ENCODE measurements at places on chromosomes 6 and 20.

GRCh38 chr6:168660400-168660945 is 219.5 kb downstream of the SMOC2 start:
- no peak for DNase-seq

- DNase-seq = no peak
Measured at GRCh38 chr6:83511901-83512681, at the start of gene PRSS35. TSS of gene PRSS35 (plus strand) at chr6:83512534. CDS start at chr6:83523442, 10,908 bp downstream.

- DNase-seq = no peak
Measured at GRCh38 chr6:123794799-123795198, 8.9 kb upstream of the NKAIN2 start.

DNA sequence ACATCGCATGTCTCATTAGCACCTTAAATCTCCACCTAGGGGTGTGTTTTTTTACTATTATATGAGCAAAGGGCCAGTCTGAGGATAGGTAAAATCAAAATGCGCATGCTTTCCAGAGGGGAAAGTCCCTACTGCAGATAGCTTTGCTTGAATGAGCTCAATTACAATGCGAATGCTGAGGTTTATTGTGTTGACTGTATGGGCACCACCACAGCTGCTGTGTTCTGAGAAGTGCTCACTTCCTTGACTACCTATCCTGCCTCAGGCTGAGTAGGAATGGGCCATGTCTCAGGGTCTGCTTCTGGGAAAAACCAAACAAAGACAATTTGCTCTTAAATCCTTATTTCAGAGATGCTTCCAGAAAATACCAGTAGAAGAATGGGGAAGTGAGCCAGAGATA is 36.6 kb downstream of the MOCS1 start:
- no peak for DNase-seq

GRCh38 chr20:48451401-48451800 is 376.4 kb downstream of the PREX1 start:
- DNase-seq = no peak

DNA sequence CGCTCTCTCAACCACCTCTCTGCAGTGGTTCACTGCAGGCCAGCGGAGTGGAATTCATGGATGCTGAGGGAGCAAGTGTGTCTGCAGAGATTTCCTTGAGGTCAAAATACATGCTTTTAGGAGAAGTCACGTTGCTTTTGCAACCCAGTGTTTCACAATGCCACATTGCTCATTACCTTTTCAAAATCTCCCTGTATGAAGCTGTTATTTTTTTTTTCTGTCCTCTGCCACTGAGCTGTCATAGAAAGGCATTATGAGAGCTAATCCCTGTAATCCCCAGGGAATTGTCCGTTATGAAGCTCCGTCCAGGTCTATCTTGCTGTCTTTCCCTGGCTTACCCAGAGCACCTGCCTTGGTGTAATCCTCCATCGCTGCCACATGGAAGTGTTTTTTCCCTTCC is 60.5 kb upstream of the SLC22A23 start:
- no peak for DNase-seq

GRCh38 chr6:157867981-157868380 is 44.9 kb downstream of the SNX9 start:
- no peak for DNase-seq

- DNase-seq = no peak
Measured at GRCh38 chr6:31126396-31127175, 6.3 kb upstream of the CDSN start.

- peak; percentile 7 for DNase-seq
Measured at GRCh38 chr6:13229205-13230085, 98.9 kb downstream of the TBC1D7 start.

- DNase-seq = no peak
Measured at GRCh38 chr6:139247618-139248017, 44.2 kb downstream of the TXLNB start.

- no peak for DNase-seq
Measured at GRCh38 chr20:42701948-42702347, 487.8 kb downstream of the PTPRT start.

- no peak for DNase-seq
Measured at GRCh38 chr6:16927205-16927604, 165.9 kb upstream of the ATXN1 start.

- DNase-seq = peak; percentile 4
Measured at GRCh38 chr6:166999884-167000253, 672 bp downstream of the CEP43 start.

- DNase-seq = no peak
Measured at GRCh38 chr6:34524971-34525370, 31.2 kb downstream of the SPDEF start.

DNA sequence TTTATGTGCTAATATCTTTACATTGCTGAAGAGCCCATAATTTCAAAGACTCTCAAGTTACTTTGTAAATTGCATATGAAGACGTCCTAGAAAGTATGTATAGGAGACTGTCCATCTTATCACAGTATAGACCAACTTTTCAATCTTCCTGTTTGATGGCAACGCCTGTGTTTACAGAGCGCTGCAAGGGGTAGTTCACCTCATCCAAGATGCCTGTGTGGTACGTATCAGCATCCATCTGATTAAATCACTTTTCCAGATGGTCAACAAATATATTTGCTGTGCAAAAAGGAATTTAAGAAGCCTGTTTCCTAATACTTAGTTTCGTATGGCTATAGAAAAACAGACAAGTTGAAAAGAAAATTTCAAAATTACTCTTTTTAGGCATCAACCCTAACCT is 17.9 kb upstream of the PDE10A start:
- DNase-seq = no peak

DNA sequence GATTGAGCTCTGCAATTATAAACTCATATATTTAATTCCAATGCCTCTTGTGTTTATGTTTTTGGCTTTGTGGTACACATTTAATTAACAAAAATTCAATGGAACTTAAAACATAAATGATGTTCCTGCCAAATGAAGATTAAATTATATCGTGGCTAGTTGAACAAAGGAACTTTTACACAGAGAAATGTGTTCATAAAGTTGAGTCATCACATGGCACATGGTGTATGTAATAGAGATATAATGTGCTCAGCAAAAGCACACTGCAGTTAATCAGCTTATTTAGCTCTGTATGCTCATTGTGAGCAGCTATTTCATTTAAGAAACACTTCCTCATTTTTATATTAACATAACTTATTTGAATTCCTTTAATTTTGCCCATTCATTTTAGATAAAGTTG is 1295.6 kb upstream of the CITED2 start:
- no peak for DNase-seq

DNA sequence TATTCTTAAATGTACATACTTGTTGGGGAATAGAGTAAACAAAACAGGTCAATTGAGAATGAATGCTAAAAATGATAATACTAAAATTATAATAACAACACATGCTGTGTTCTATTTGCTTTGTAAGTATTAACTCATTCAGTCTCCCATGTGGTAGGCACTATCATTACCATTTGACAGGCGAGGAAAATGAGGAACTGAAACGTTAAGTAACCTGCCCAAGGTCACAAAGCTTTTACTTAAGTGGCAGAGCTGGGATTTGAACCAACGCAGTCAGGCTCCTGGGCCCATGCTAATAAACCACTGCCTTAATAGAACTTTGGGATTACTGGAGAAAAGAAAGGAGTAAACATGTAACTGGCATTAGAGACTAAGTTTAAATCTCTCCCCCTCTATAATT is 3.8 kb downstream of the NSFL1C start:
- no peak for DNase-seq

DNA sequence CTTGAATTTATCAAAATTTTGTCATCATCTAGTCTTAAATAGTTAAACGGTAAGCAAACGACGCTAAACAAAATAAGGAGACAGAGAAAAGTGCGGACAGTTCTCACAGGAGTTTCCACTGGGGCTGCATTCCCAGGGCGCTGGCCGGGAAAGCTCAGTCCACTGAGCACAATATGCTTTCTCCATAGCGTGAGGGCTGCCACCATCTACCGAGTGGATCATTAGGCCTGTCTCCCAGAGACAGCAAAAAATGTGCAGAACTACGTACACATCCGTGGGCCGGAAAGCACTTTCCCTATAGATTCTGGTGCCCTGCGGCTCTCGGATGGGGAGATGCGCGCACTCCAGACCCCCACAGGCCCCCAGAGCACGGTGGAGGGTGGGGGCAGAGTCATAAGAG is 84.9 kb downstream of the THBS2 start:
- no peak for DNase-seq

- DNase-seq = no peak
Measured at GRCh38 chr6:82775361-82775760, 290.3 kb downstream of the UBE3D start.

- no peak for DNase-seq
Measured at GRCh38 chr20:50675671-50676376, 15.5 kb downstream of the RIPOR3 start.

DNA sequence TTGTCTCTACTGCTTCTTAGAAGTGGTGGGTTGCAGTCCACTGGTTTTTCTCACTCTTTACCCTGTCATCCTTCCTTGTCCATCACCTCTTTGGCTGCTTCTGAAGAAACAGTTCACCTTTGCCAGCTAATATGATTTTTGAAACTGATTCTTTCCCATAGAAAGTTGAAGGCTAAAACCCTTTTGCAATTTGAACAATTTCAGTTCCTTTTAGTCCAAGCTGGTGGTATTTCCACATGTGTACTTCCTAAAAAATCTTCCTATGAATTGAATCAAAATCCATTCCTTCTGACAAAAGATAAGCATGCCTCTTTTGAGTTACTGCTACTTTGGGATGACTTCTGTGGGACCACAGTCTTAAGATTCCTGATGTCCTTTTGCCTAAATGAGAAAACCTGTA is 210.0 kb upstream of the MAN1A1 start:
- DNase-seq = no peak

- no peak for DNase-seq
Measured at GRCh38 chr6:87945181-87945580, 102.5 kb upstream of the SPACA1 start.

- DNase-seq = no peak
Measured at GRCh38 chr6:135953818-135954217, 102.3 kb downstream of the PDE7B start.

- no peak for DNase-seq
Measured at GRCh38 chr6:33704215-33705066, 7.1 kb downstream of the UQCC2 start.

- no peak for DNase-seq
Measured at GRCh38 chr6:39634646-39635341, 90.4 kb downstream of the KIF6 start.

DNA sequence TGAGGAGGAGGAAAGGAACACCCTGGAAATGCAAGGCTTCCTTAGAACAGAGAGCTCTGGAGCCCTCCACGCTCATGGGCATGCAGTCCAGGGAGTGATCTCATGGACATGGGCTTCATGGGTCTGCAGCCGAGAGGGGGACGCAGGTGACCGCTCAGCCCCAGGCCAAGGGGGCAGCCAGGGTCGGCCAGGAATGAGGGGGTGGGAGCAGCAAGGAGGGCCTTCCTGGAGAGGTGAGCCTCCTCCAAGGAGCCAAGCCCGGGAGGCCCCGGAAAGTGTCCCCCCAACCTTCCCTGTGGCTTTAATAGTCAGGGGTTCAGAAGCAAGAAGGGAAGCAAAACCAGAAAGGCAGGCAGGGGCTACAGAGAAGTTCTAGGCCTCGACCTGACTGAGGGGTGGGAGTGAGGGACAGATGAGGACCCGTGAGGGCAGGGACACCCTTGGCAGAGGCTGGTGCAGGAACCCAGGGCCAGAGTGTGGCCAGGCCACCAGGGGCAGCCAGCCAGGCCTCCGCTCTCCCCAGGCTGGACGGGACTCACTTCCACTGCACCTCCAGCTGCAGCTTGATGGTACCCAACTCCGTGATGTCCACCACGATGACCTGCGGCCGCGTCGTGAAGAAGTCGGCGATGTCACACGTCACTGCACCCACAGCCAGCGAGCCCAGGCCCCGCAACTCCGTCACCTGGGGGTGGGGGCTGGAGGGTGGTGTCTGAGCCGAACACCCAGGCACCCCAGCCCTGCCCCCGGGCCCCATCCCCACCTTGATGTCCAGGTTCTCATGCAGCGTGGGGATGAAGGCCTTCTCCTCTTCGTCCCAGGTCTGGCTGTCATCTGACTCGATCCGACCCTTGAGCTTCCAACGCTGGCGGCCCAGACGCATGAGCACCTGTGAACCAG is 83.2 kb downstream of the RIPOR3 start:
- DNase-seq = no peak

Measured in stimulated activated naive CD4-positive, alpha-beta T cell treated with Interleukin-2 at 50 U/mL for 16 hours (primary cell).